Stimulated activated CD4-positive, alpha-beta T cell treated with anti-CD3 and anti-CD28 coated beads, Interleukin-2, amount 100 ng/mL, for 48 hours (primary cell): ENCODE measurements at places on chromosomes 7 and 10.

- no peak for DNase-seq
Observed at GRCh38 chr7:92968502-92968901, 132.1 kb upstream of the CDK6 start.

DNA sequence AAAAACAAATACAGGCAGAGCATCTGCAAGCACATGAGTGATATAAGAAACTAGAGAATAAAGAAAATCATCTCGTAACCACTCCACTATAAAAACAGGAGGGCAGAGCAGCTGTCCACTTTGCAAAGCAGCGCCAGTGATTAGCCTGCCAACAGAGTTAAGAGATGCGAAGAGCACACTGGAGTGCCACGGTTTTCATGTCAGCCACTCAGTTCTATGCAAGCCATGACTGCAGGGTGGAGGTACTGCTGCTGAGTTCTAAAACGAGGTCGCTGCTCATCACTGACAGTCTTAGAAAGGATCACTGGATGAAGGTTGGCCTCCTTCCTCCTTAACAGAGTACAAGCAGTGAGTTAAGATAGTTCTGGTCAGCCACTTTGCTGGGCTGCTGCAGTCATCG is 58.5 kb downstream of the FGFR2 start:
- no peak for DNase-seq

DNA sequence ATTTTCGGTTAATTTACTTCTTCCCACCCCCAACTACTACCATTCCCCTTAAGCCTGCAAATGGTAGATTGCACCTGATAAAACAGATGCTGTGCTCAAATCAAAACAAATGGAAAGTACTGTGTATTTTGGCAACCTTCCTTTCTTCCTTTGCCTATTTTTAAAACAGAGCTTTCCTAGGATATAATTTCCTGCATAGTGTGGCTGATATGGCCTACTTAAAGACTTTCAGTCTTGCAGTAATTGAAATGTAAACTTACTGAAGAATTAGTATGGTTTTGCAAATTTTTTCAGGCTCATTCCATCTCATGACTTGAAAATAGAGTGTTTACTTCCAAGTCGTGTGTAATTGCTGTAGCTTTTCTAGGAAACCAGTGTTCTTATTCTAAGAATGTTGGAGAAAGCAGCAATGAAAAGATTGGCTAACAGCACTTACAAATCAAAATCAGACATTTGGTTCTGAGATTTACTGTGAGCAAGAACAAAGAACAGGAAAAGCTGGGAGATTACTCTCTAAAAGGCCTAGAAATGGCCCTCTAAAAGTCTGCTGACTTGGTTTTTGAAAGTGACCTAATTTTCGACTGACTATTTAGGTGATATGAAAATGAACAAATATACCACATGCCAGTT is 52.0 kb downstream of the REEP3 start:
- no peak for DNase-seq

- no peak for DNase-seq
Observed at GRCh38 chr7:112006071-112006470, 200.1 kb downstream of the DOCK4 start.

GRCh38 chr10:89633484-89633883 is 11.6 kb downstream of the PANK1 start:
- no peak for DNase-seq
